Colonic mucosa (tissue), 4 donors: ENCODE measurements at places on chromosomes 4 and X. TPM values are rescaled to one million over a fixed set of nuclear protein-coding genes. Genes with fewer than 3 reads are reported as not detected.
A peak's percentile ranks its signal among the peaks of the same experiment; 100 is the strongest.

GRCh38 chrX:39125834-39126233 lies 324.6 kb downstream of the MID1IP1 start:
- no peak for DNase-seq

The NXF2 gene
- not detected for total RNA-seq

The PAK3 gene
- 0.25 TPM for total RNA-seq

The IGSF1 gene
- 0.10 TPM for total RNA-seq

DNA sequence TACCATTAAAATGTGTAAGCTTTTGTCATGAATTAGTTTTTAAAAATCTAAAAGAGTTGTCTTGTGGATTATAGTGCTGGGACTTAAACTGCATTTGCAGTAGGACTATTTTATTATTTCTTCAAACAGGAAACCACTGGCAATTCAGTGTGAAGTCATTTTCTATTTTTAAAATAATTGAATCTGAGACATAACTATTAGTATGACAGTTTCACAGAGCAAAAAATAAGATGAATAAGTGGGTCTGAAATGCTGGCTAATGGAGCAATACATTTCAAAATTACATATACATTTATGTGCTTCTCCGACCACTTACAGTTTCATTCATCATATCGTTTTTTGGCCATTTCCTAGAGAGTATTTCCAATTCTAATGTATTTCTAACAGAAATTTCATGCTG lies 75.3 kb upstream of the RAPGEF2 start:
- DNase-seq = no peak

DNA sequence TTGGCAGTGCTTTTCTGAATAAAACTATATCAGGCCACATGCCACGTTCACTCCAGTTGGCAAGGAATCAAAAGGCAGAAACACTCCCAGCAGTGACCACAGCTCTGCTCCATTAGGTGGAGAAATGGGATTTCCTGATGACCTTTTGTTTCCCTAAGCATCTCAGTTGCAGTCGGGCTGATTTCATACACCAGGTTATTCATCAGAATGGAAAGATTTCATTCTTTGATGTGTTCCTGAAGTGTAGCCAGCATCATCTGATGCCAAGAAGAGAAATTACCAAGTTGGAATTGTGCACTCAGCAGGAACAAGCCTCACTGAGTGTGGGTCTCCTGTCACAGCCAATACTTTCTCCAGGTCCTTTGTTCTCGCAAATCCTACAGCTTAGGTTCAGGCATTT lies 193.7 kb downstream of the SPATA18 start:
- no peak for DNase-seq

DNA sequence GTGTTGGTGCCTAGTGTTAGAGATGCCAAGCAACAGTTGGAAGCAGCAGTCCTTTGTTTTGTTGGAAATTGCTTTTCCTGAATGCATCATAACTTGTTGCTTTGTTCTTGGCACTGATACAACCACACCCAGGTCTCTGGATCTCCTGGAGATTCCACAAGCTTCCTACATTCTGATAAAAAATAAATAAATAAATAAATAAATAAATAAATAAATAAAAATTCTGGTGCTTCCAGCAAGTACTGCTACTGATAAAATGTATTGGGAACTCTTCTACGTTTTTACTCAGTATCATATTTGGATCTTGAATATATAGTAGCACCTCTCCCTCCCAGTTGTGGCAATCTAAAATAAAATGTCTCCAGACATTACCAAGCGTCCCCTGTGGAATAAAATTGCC lies 62.7 kb upstream of the GRID2 start:
- DNase-seq = no peak

GRCh38 chrX:47814851-47815250 lies 21.9 kb upstream of the ZNF81 start:
- no peak for DNase-seq

DNA sequence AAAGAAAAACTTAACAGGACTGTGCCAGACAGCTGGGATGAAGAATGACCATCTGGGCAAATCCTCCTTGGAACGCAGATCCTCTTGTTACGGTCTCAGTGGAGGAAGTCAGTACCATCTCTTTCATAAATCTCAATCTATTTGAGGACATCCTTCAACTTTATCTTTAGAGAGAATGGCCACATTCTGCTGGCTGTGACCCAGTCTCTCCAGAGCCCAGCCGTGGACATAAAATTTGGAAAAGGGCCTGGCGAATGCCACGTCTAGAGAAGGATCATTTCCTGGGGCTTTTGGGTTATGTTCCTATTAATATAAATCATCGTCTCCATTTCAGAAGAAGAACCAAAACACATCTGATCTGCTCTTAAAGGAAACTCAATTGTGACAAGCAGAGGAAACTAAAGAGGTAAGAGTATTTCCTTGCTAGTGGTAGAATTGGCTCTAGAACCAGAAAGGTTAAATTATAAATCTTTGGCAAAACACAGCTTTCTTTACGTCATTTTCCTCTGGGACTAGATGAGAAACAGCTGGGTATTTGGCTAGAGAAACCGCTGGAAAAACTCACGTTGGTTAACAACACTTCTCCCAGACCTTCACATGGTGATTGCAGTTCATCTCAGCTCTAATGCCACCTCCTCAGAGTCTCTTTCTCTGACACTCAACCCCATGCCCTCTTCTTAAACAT lies 164.7 kb downstream of the CHIC2 start:
- DNase-seq = no peak

DNA sequence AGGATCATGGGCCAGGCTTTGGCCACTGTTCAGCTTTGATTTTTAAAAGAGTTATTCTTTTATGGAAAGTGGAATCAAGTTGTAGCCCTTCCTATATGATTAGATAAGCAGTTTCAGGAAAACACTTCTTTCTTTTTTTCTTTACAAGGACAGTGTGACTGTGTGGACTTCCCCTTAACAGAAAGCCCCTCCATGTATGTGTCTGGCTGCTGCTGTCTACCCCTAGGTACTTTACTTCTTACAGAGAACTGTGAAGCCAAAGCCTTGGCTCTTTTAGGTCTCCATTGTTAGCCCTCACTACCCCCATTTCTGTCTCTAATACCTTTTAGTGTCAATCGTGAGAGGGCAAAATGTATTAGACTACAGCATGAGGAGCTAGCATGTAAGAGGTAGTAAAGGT lies 19.1 kb downstream of the VSIG1 start:
- no peak for DNase-seq

DNA sequence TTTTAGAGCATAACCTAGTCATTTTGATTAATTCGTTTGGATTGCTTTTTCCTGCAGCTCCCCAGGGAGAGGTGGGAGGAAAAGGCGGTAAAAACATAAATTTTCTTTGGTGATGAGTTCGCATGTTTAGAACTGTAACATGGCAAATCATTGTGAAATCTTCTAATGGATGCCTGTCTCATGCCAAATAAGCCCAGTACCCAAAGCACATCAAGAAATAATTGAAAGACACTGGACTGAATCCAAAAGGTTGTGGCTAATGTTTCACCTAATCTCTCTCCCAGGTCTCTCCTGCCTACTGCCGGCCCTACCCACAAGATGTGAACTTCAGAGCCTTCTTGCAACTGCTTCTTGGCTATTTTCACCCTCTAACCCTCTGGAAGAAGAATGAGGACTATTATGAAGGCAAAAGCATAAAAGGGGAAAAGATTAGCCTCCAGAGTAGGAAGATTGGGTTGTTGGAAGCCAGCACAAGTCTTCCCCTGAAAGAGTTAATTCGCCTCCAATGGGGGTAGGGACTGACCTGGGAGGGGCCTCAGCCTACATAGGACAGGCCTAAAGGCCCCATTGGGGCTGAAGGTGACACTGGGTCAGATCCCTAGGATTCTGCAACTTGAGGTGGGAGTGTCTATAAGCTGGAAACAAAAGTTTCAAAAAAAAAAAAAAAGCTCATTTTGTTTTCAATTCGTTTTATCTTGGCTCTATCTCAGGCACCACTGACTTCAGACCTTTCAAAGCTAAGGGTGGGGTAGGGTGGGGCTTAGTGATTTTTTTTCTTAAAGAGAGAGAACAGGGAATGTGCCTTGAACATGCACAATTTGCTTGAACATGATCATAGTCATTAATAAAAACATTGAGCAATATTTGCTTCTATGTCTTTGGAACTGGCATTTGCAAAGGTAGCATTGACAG lies 278.6 kb upstream of the KLF3 start:
- DNase-seq = peak; percentile 60

DNA sequence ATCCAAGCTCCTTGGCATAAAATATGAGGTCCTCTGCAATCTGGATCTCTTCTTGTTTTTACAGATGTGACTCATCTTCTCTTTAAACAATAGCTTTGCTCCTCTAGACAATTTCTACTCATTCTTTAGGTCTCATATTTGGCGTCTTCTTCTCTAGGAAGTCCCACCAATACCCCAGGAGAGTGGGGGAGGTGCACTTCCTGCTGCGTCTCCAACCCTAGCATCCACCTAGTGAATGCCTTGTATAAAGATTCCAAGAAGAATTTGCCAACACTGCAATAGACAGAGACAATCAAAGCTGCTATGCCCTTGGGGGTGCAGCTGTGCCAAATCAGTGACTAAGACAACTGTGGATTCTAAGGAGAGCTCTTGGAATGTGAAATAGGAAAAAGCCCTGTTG lies 45.7 kb upstream of the SLC10A7 start:
- DNase-seq = no peak

DNA sequence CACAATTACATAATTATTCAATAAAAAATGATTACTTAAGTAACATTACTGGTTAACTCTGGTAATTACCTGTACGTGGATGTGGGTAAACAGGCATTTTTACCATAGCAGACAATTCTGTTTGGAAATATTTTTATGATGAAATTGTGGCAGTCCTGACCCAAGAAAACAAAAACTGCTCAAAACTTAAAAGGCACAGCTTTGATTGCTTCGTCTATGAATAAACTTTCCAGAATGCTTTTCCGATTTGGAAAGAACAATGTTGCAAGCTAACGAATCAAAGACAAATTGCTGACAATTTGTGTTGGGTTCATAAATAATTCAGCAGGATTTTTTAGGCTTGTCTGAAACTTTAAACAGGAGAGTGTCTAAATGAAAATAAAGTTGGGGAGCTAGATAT lies 150.6 kb upstream of the GYPA start:
- no peak for DNase-seq

GRCh38 chr4:140187316-140187695 lies 33.3 kb upstream of the MAML3 start:
- no peak for DNase-seq
